ENCODE measurements at places on chromosomes 7 and 10.

GRCh38 chr7:140604760-140605159 lies 35.9 kb downstream of the DENND2A start:
- DNase-seq, result no peak

GRCh38 chr10:95861386-95861785 lies 46.4 kb upstream of the CC2D2B start:
- no peak for DNase-seq

DNA sequence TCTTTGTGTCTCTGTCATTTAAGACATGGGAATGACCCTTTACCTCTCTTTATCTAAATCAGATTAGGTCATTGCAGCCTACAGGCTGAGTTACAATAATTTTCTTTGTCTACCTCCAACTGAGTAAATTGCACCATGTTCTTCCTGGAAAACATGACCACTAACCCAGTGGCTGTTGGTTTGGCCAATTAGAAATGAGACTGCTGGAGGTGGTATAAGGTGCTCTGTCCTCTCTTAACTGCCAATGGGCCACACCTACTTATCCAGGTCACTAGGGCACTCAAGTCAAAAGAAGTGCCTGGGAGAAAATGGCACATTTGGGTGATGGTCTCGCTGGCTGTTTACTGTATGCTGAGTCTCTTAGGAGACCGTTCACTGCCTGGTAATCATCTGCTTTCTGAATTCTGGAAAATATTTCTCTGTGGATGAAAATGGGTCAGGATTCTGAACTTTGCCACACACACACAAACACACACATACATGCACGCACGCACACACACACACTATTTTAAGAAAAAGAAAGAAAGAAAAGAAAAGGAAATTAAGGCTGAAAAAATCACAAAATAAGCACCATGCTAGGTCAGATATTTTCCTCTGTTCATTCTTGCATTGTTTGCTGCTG lies 16.4 kb downstream of the STAMBPL1 start:
- DNase-seq, result no peak

DNA sequence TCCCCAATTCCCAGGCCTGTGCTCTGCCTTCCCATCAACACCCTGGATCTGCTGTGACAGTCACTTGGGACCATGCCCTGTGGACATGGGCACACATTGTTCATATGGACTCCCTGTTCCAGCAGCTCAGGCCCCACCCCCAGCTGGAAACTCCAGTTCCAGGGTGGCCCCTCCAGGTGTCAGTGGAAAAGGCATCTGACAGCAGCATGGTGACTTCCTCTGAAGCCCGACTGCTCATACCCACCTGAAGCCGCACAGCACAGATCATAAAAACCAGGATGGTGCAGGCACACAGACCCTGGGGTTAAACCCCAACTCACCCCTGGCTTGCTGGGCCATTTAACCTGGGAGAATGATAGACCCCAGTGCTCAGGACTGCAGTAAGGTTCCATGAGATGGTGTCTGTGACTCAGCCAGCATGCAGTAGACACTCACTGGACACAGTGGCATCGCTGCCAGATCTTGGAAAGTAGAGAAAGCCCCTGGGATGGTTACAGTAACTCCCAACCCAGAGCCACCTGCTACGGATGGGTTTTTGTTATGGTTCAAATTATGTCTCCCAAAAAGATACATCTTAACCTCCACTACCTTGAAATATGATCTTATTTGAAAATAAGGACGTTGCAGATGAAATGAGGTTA lies 72.6 kb upstream of the NANOS1 start:
- DNase-seq, result no peak

GRCh38 chr10:88097536-88097935 lies 234.1 kb downstream of the PTEN start:
- no peak for DNase-seq

- no peak for DNase-seq
Measured at GRCh38 chr7:48084727-48085432, 4.2 kb upstream of the UPP1 start.

- DNase-seq, result no peak
Measured at GRCh38 chr7:41917-42565, 150.3 kb upstream of the FAM20C start.

DNA sequence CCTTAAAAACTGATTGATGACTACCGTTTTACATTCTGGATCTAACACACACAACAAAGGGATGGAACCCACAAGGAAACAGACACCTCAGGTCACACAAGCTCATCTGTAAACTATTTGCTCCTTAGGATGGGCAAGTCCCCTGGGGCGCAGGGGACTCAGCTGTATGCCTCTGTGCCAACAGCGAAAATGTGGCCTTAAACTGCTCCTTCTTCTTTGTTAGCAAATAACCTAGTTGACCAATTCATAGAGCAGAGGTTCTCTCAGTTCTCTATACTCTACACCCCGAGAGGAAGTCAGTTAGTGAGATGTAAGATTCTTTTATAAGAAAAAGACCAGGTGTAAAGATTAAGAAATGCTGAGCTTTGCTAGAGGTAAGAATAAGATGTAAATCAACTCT lies 181.9 kb upstream of the PRSS58 start:
- no peak for DNase-seq

GRCh38 chr7:55730197-55730596 lies 132.4 kb downstream of the SEPTIN14 start:
- DNase-seq, result no peak

- no peak for DNase-seq
Measured at GRCh38 chr7:25399000-25399750, 170.9 kb upstream of the NPVF start.

GRCh38 chr10:44178856-44179255 lies 206.0 kb downstream of the CXCL12 start:
- DNase-seq, result no peak

DNA sequence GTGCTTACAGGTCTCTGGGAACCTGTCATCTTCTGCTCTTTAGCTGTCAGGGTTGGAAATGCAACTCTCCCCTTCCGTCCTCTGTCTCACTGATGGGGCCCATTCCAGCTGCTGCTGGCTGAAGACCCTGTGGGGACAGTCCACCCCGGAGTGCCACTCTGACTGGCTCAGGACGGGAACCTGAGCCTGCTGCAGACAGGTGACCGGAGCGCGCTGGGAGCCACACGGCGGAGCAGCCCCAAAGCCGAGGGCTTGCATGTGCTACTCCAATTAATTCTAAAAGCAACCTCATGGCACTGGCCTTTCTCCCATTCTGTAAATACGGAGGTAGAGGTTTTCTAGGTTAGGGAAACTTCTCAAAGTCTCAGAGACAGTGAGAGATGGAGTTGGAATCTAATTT lies 223.5 kb upstream of the PITRM1 start:
- DNase-seq, result no peak

- peak; percentile 18 for DNase-seq
Measured at GRCh38 chr7:111138193-111138569, 47.3 kb downstream of the LRRN3 start.

GRCh38 chr10:129690248-129691070 lies 223.4 kb downstream of the MGMT start:
- DNase-seq, result no peak

GRCh38 chr7:120547605-120548004 lies 274.6 kb downstream of the KCND2 start:
- DNase-seq, result no peak

GRCh38 chr7:77933394-77933793 lies 134.8 kb downstream of the PHTF2 start:
- no peak for DNase-seq

DNA sequence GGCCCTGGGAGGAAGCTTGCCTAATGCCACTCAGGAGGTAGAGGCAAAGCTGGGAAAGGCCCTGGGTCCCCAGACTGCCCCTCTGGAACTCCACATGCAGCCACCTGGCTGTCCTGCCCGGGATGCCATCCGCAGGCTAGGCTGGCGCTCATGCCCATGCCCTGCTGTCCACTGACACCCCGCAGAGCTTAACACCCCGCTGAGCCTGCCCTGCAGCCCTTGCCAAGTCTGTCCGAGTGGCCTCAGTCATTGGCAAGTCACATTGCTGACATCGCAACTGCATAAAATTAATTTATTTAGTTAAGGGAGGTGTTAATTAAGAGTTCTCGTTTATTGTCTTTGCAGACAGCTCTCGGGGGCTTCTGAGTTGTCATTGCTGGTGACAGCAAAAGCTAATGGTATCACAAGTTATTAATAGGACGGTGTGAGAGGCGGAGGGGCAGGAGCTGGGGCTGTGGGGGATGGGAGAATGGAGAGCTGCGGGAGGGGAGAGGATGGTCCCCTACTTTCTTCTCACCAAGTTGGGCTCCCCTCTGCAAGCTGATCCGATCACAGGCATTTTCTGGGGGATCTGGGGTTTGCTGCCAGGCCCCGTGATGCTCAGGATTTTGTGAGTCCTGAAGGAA lies 55.6 kb upstream of the PCBD1 start:
- no peak for DNase-seq

GRCh38 chr10:132477398-132478340 lies 59.9 kb upstream of the INPP5A start:
- DNase-seq, result no peak

- no peak for DNase-seq
Measured at GRCh38 chr10:106467506-106467905, 697.0 kb downstream of the SORCS1 start.

All from right renal cortex interstitium (tissue), 3 donors.